ENCODE measurements at places on chromosomes 3 and 15.
A peak's percentile ranks its signal among the peaks of the same experiment; 100 is the strongest.

- peak; percentile 11 for DNase-seq
These were observed 226.9 kb upstream of the MRPL3 start for GRCh38 chr3:131729643-131730017.

GRCh38 chr3:139110072-139110830 lies 65.6 kb upstream of the PRR23C start:
- no peak for DNase-seq

GRCh38 chr3:47646362-47646761 lies 67.7 kb upstream of the CSPG5 start:
- DNase-seq: peak; percentile 45

DNA sequence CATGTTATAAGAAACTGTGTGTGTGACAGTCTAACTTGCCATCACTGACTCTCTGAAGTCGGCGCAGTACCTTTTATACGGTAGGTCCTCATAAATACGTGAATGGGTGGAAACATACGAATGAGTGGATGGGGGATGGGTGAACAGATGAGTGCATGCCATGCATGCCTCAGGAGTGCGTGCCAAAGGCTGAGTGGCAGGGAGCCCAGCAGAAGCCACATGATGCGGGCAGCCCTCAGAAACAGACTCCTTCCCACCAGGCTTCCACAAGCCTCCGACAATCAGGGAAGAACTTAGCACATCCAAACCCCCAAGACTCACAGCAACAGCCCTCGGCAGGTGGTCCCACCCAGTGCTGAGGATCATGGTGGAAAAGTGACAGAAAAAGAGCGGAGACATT lies 16.7 kb downstream of the HCN4 start:
- no peak for DNase-seq

GRCh38 chr3:76776927-76777326 lies 263.0 kb upstream of the ROBO2 start:
- DNase-seq: no peak

GRCh38 chr3:196677931-196678330 lies 34.1 kb downstream of the CEP19 start:
- DNase-seq: no peak

- no peak for DNase-seq
These were observed 215.9 kb downstream of the THSD4 start for GRCh38 chr15:71331173-71331572.

GRCh38 chr3:36461597-36461996 lies 81.3 kb downstream of the STAC start:
- peak; percentile 63 for DNase-seq

- no peak for DNase-seq
These were observed 1.7 kb downstream of the ARPIN start for GRCh38 chr15:89910891-89911626.

- DNase-seq: peak; percentile 99
These were observed 213.7 kb downstream of the PDCD6IP start for GRCh38 chr3:34012102-34012461.

GRCh38 chr15:91555312-91555711 lies 298.2 kb upstream of the SLCO3A1 start:
- peak; percentile 24 for DNase-seq
